Activated CD4-positive, alpha-beta memory T cell treated with anti-CD3 and anti-CD28 coated beads for 36 hours (primary cell): ENCODE measurements at places on chromosomes 2 and 18.

- DNase-seq: no peak
Observed at GRCh38 chr2:1553671-1554295, 140.5 kb downstream of the TPO start.

DNA sequence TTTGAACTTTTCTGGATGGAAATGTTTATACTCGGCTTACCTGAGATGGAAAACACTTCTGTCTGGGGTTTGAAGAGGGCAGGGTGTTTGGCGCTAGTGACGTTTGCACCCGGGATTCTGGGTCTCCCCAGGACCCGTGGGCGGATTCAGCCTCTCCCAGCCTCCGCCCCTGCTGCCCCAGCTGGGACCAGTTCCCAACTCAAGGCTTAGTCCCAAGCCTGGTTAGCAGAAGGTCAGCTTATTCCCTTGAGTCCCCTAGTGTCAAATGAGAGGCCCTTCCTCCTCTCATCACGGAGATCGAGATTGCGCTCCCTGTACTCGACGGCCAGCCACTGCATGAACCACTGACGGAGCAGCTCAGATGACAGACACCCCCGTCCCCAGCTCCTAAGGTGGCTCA is 123.2 kb downstream of the RTP5 start:
- DNase-seq: no peak

- DNase-seq: peak; percentile 61
Observed at GRCh38 chr2:157420771-157421323, 23.0 kb downstream of the CYTIP start.

- peak; percentile 60 for DNase-seq
Observed at GRCh38 chr2:237291138-237291792, 122.7 kb downstream of the COL6A3 start.

GRCh38 chr2:119158563-119159347 is at the start of gene C1QL2:
Gene C1QL2, minus strand, starts transcription at chr2:119158751. Its CDS starts 482 bp downstream, at chr2:119158269.
- no peak for DNase-seq
